ENCODE measurements at places on chromosomes 4 and X. TPM values are rescaled to one million over a fixed set of nuclear protein-coding genes. Genes with fewer than 3 reads are reported as not detected.

DNA sequence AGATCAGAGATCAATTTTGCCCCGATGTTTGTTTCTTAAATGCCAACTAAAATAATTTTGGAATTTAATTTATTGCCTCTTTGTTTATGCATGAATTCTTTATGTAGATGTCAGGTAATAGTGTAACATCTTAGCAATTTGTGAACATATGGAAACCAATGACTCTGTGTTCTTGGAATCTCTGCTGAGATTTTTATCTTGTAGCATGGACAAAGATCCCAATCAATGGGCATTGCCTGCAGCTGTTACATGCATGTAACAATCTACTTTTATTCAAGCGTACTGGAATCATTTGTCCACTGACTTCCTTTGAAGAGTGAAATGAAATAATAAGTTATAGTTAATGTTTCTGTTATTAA lies 61.6 kb upstream of the ARSJ start:
- DNase-seq: no peak

- DNase-seq: no peak
These were observed 99.5 kb downstream of the ZNF827 start for GRCh38 chr4:145839151-145839550.

GRCh38 chr4:165627548-165627947 lies 245.5 kb upstream of the TLL1 start:
- no peak for DNase-seq

GRCh38 chr4:78585633-78586032 lies 34.1 kb downstream of the ANXA3 start:
- no peak for DNase-seq

- no peak for DNase-seq
These were observed 642.3 kb upstream of the BOD1L1 start for GRCh38 chr4:14269824-14270223.

DNA sequence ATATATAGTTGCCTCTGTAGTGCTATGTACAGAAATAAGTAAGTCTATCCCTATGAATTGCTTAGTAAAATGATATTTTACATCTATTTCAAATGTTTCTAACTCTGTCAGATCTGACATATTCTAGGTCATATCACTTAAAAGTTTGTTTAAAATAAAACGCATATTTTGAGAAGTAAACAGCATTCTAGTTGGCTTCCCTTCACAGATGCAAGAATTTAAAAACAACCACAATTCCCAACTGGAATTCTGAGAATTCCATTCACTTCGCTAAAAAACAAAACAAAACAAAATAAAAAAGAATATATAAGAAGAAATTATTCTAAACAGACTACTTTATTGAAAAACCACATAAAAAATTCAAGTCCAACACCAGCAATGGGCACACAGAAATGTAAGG lies 126.0 kb downstream of the PPP3CA start:
- DNase-seq: no peak

DNA sequence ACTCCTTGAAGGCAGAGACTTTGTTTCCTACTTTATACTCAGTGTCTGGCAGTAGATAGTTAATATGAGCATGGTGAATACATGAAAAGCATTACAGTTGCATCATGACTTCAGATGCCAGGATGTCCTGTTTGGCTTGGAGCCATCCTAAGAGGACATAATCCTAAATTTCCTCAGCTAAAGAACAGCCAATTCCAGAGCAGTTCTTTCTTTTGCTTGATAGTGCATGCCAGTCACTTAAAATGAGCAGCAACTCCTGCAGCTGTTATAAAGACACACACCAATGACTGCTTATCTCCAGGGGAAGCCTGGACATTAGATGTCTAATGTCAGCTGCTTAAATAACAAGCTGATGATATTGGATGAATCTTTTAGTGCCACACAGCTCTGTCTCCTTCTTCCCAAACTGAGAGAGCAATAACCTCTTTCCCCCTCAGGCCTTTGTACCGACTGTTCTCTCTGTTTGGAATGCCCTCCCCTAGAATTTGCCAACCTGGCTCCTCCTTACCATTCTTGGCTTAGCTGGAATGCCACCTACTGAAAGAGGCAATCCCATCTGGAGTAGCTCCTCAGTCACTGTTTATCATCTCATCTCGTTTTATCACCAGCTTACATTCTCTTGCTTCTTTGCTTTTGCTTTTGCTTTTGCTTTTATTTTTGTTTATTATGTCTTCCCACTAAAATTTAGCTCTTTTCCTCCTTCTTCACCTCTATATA lies 100.8 kb upstream of the USP38 start:
- DNase-seq: no peak

DNA sequence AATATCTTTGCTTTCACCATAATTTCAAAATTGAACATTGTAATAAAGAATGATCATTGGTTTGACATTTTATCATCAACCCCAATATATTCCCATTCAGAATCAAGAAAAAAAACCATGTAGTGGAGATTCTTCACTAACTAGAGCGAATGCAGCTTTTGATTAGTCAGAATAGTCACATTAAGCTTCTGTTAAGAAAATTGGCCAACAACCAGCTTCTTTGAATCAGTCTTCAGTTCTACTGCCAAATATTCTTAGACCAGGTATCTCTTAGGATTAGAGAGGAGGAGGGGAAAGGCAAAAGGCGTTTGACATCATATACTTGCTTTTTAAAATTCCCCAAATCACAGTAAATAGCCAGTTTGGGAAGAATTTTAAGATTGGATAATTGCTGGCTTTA lies 22.2 kb upstream of the TBC1D8B start:
- DNase-seq: no peak

DNA sequence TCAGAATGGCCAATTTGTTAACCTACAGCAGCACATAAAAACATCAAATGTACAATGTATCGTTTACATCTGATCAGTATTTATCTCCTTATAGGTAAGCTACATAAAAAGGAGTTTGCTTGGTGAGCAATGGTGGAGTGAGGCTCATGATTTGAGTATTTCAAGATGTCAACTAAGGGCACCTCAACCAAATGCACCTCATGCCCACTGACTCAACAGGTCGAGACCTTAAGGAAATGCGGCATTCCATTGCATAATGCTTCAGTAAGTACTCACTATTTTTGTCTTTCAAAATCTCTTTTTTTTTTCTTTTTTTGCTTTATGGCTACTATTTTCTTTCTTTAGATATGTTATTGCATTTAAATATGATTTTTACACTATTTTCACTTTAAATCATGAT lies 181.0 kb upstream of the TLL1 start:
- DNase-seq: no peak

GRCh38 chr4:14069886-14070285 lies 442.4 kb upstream of the BOD1L1 start:
- no peak for DNase-seq

GRCh38 chr4:93157986-93158385 lies 670.6 kb upstream of the ATOH1 start:
- no peak for DNase-seq

- no peak for DNase-seq
These were observed 65.0 kb upstream of the SEC24B start for GRCh38 chr4:109368661-109369060.

DNA sequence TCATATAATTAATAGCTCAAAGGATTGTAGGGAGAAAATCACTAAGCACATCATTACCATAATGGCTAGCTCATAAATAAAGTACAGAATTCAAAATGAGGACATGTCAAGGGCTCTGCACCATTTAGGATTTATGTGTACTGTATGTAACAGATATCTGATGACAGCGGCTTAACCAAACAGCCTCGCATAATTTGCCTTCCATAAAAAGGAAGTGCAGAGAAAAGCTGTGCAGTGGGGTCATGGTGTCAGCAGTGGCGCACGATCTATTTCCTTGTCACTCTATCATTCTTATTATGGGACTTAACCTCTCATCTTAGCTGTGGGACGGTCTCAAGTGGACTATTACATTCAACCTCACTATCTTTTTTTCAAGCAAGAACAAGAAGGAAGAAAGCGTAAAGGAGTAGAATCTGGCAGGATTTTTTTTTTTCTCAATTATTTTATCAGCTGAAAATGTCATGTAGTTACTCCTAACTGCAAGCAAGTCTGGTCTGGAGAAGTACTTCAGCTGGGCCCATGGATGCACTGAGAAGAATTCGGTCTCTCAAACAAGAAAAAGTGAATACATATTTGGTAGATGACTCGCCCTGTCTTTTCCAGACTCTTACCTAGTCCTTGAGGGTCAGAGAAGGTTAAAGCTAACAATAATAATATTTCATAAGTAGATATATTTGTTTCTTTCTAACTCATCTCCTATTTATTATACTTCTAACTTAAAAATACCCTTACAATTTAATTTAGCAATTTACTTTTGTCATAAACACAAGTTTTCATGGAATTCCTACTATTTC lies 94.6 kb downstream of the COX18 start:
- DNase-seq: no peak

DNA sequence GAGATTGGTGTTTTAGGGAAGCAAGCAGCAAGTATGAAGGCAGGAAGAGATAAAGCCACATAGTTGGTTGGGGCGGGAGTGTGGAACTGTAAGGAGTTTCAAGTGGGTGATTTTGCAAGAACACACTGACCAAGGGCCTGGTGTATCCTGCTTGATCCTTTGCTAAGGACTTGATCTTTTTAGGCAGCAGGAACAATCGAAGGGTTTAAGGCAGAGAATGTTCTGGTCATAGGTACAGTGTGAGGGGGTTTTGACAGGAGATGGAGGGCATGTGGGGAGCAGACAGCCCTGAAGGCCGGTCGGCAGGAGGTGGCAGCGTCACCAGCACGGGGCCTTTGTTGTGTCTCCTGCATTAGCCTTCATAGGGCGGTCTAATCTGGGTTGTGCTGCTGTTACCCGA lies 54.7 kb downstream of the FAM193A start:
- DNase-seq: no peak

DNA sequence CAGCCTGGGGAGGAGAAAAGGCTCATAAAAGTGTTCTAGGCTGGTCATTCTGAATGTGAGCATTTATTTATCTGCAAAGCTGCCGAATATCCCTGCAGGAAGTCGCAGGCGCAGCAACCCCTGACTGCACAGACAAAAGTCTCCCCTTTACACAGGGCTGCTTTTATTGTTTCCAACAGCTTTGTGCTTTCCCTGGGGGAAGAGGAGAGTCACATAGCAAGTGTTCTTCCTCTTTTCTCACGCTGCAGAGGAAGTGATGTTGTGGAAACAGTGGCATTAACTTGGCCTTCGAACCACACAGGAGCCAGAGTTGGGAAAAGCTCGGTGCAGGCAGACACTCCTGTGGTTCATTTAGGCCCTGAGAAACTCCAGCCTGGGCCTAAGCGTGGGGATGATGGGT lies 81.5 kb upstream of the BCOR start:
- DNase-seq: no peak

DNA sequence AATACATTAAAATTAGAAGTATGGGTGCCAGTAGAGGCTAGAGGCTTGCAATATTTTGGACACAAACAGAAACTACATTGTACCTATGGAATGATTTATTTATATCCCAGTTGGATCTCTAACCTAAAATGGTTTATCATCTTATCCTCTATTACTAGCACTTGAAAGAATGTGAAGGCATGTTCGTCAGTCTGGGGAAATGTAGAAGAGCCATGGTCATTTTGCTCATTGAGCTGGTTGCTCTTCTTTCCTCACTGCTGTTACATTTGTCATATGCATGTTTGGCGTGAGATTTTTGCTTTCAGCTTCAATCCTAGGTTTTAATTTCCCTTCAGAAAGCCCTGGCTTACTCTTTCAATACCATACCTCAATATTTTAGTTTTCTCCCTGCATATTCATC lies 82.4 kb upstream of the MYOZ2 start:
- DNase-seq: no peak

GRCh38 chr4:161519611-161520010 lies 644.2 kb downstream of the FSTL5 start:
- DNase-seq: no peak

GRCh38 chr4:20281453-20281852 lies 29.7 kb downstream of the SLIT2 start:
- DNase-seq: no peak

GRCh38 chr4:16809064-16809463 lies 89.4 kb downstream of the LDB2 start:
- no peak for DNase-seq

- no peak for DNase-seq
These were observed 5.0 kb downstream of the PRMT9 start for GRCh38 chr4:147678796-147679549.

DNA sequence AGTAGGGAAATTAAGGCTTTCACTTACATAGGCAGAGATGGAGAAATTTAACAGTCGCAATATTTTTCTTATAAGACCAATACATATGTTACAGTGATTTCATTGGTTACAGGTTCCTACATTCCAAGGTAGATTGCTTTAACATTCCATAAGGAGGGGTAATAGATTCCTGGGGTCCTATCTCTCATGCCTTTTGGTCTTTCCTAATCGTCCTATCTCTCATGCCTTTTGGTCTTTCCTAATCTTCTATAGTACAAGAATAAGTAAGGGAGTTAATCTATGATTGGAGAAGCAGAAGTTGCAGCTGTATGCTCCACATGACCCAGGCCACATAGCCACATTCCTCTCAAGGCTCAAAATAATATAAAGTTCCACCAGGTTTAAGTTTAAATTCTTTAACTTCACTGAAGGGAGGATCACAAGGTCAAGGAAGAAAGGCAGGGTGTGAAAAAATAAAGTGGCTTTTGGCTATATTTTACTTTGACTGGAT lies 285.0 kb upstream of the BOD1L1 start:
- no peak for DNase-seq

DNA sequence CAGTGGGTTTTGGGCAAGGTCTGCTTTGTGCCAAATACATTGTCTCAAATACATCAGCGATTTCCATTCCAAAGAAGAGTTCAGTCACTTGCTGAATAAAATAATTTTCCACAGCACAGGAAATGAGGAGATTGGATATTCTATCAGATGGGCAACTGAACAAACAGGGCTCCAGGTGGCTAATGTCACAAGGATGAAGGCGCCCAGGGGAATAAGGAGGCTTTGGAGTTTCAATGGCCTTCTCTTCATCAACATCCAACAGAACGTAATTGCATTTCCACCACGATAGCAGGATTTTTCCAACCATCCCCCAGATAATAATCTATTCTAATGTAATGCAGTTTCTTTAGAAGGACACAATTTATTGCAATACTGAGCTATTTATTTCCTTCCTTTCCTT lies 104.7 kb upstream of the KLHL13 start:
- DNase-seq: no peak

PRRG3 gene
- 0.20 TPM for total RNA-seq

NUDT11 gene
- total RNA-seq: 8.3 TPM

CLIC2 gene
- total RNA-seq: 2.2 TPM

ABCG2 gene
- 10.0 TPM for total RNA-seq

WDR44 gene
- 9.7 TPM for total RNA-seq

PNMA3 gene
- total RNA-seq: 14.4 TPM

ADGRG4 gene
- total RNA-seq: 0.08 TPM

CDKL5 gene
- total RNA-seq: 16.9 TPM

HMGN5 gene
- 1.5 TPM for total RNA-seq

CTAG1B gene
- total RNA-seq: not detected

EDA gene
- 19.1 TPM for total RNA-seq

SUPT20HL2 gene
- not detected for total RNA-seq

CHRDL1 gene
- 1.6 TPM for total RNA-seq

SHOX gene
- total RNA-seq: 0.08 TPM

SPANXN3 gene
- total RNA-seq: 0.52 TPM

MAGEA12 gene
- not detected for total RNA-seq

HAND2 gene
- total RNA-seq: 69.7 TPM

SLC4A4 gene
- 14.2 TPM for total RNA-seq

TNIP3 gene
- not detected for total RNA-seq

All from hepatocyte (in vitro differentiated cells).